ENCODE measurements at places on chromosomes 3 and 15.
A peak's percentile ranks its signal among the peaks of the same experiment; 100 is the strongest.

GRCh38 chr3:40843208-40843624 lies 318.5 kb downstream of the ZNF621 start:
- no peak for DNase-seq

- DNase-seq, result no peak
These were observed 7.2 kb downstream of the MESP2 start for GRCh38 chr15:89783111-89783860.

- no peak for DNase-seq
These were observed 150.6 kb downstream of the ADAMTS17 start for GRCh38 chr15:100191161-100191560.

DNA sequence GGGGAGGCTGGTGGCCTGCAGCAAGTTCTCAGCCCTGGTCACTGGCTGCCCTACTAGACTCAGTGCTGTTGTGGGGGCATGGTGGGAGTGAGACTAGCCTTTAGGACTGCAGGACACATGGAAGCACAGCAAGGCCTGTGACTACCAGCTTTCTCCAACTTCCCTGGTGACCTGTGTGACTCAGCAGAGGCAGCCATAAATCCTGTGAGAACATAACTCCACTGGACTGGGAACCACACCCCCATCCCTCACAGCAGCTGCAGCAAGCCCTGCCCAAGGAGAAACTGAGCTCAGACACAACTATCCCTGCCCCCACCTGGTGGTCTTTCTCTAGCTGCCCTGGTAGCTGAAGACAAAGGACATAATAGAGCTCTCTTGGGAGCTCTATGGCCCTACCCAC lies 111.3 kb downstream of the DCLK3 start:
- DNase-seq, result peak; percentile 70

DNA sequence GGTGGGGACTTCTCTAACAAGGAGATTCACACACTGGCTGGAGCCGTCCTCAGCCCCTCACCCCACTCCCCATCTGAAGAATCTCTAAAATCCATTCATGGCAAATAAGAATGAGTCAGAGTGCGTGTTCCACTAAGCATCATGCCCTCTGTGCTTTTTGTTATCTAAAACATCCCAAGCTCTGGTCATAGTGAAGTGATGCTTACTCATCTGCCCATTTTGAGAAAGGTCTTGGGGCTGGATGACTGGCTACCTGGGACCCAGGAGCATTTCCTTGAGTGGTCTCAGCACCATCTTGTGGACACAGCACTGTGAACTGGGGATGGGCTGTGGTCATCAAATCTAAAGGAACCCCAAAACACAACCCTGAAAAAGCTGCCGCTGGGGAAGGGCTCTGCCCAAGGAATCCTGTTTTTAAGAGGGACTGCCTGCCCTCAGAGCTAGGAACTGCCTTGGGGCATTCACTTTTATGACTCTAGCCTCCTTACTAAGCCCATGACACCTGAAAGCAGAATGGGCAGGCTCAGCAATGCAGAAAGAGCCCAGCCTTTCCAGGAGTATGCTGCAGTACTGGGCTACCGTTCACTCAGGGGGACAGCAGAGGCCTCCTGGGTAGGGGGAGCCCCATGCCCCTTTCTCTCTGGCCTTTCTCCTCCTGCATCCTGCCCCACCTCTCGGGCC lies 53.5 kb downstream of the ZBTB38 start:
- peak; percentile 88 for DNase-seq

GRCh38 chr3:159902546-159903314 lies 85.9 kb upstream of the IL12A start:
- DNase-seq, result no peak

DNA sequence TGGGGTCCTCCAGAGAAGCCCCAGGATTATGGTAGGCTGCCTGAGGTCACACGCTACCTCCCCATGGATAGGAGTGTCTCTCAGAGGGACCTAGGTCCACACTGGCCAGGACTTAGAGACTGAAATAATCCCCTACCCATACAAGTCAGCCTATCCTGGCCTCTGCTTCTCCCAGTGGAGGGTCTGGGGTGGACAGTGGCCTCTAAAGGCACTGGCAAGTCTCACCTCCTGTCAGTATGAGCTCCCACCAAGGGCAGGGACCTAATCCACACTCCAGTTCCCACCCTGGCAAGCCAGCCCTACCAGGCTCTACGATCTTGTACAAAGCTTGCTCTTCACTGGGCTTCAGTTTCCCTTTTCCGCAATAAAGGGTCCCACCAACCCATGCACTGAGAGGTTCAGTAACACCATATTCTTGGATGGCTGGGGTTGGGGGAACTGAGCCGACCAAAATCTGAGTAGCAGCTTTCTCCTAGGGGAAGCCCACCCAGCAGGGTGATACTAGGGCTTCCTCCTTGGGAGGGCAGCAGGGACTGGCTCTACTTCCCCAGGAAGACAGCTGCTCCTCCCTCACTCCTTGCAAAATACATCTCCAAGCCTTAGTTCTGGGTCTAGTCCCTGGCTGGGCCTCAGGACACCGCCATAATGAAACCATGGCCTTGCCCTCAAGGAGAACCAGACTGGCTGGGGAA lies 2.4 kb downstream of the CISH start:
- no peak for DNase-seq

GRCh38 chr3:49121132-49121736 lies 611 bp upstream of the USP19 start:
- no peak for DNase-seq

DNA sequence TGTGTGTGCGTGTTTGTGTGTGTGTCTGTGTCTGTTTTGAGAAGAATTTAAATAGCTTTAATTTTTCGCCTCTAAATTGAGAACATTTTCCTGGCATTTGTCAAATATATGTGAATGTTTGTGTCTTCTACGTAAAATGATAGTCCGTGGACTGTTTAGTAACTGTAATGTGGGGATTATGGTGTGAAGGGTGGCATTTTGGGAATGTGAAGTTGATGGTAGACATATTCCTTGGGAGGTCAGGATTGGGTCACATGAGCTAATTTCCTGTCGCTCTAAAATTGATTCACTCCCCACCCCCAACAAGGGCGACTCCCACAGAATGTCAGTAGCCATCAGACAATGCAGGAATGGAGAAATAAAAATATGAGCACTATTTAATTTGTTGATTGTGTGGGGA lies 107.3 kb downstream of the ITPR1 start:
- DNase-seq, result no peak

DNA sequence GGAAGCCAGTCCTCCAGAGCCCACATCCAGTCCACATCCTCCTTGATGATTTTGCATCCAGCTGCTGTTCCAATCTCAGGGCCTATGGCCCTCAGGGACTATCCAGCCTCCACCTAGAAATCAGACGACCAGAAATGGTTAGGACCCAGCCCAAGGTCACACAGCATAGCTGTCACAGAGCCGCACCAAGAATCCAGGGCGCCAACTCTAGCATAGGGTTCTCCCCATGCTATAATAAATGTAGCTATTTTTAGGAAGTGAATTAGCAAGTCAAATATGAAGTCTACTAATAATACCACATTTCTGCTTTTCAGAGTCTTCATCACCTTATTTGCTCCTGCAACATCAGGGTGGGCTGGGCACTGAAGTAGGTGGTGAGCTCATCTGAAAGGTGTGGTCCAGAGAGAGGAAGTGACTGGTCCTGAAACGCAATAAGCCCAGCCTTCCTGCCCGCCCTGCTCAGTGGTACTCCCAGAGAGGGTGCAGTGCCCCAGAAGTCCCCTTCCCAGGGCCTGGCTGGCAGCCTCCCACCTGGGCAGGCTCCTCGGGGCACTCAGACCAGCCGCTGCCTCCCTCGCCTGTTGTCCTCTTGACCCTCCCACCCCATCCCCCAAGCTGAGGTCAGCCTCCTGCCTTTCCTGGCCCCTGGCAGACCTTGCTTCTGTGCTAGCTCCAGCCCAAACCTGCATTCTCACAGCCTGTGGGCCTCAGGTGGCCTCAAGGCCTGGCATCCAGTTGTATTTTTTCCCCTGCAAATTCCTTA lies 17.6 kb upstream of the CYP11A1 start:
- DNase-seq, result peak; percentile 47

DNA sequence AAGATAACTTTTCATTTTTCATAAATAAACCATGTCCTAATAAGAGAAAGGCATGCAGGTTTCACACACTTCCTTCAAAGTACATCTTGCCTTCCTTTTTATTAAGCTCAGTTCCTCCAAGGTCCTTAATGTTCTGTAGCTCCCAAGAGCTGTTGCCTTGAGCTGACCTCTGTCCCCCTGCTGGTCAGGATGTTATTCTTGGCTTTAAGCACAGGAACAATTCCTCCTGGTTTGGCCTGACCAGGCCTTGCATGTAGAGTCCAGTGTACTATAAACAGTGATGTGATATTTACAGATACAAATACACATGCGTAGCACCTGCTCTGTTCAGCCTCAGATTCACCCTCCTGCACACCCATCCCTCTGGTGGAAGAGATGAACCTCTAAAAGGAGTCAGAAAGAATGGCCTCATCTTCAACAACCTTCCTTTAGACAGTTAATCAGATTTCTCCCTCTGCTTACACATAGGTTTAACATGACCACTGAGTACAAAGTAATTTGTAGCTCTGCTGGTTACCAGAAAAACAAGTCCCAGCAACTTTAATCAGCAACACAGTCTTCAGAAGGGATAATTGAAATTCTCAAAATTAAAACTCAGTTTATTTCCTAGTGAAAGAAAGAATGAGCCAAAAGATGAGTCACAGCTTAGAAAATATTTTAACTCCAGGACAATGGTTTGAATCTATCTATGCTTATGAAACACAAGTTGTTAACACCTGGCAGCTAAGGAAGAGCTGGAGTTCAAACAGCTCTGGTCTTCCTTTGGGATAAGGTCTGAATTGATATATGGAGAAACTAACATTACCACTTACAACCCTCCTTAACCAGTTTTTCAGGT lies 46.5 kb downstream of the PTPN9 start:
- peak; percentile 75 for DNase-seq

DNA sequence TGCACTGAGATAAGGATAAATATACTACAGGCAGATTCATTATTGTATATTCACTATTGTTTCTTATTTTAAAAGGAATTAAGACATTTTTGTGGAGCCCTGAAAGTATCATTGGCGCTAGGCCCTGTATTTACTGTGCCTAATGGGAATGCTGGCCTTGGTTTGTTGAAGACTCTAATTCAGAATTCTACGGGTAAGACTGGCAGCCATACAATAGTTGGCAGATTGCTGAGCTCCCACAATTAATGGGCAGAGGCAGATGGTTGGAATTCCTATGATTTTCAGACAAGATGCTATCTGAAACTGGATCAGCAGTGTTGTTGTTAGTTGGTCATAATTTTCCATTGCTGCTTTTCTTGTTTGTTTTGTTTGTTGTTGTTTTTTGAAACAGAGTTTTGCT lies 14.7 kb downstream of the PGBD4 start:
- DNase-seq, result no peak

All from EL (cell line).